ENCODE measurements at places on chromosomes 4 and X.

GRCh38 chr4:188171551-188171950 is 32.3 kb downstream of the TRIML1 start:
- DNase-seq: no peak

DNA sequence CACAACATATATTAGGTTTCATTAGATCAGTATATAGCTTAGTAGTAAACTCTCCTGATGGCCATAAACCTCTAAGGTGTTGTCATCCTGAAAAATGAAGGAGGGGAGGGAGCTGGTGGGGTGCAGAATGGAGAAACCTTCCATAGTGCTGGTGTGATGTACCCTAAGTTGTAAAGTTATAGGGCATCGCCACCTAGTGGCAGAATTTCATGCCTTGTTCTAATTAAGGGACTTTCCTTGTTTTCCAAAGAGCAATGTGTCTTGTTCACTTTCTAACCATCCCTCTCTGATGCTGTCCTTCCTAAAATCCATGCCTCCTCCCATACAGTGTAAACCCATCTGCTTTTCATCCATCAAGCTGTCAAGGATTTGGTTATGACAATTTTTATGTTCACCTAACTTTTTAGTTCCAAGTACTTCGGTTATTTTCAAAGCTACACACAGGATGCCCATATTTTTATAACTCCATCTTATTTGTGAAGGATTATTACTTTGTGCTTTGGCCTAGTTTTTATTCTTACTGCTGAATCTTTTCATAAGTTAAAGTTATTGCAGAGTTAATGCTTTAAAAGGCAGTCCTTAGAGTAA is 4.5 kb downstream of the NBDY start:
- DNase-seq: peak; percentile 72

DNA sequence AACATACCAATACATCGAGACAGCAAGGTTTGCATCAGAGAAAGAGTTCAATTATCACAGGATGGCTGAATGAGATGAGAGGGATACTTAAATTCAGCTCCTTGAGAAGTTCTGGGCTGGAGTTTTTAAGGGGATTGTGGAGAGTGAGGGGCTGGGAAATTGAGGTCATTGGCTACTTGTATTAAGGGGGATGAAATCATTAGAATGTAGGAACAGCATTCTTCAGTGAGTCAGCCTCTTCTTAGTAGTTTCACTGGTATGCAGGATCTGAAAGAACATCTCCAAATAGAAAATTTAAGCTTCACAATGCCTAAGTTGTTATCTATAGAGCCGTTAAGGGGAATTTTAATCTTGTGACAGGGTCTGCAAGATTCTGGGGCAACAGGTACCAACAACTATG is 211.6 kb upstream of the TAPT1 start:
- DNase-seq: no peak

DNA sequence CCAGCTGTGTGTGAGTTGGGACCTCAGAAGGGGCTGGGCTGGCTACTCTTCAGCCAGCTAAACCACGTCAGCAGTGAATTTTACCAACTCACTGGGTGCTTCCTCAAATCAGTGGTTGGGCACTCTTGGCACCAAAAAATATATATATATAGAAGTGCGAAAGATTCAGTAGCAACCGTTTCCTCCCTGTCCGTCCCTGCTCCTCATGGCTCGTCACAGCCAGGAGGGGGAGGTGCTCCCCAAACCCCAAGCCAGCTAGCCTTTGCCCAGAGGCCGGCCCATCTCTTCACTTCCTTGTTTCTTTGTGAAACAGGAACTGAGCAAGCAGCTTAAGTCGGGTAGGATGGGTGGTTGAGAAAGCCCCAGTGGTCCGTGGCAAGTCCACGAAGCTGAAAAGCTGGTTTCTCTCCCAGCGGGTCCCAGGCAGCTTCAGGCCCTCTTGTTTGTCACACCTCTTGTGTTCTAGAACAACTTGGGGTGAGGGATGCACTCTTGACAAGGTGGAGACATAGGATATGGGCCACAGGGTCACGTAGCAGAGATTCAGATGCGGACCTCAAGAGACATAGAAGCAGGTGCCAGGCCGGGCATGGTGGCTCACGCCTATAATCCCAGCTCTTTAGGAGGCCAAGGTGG is 6.8 kb upstream of the SASH3 start:
- no peak for DNase-seq

DNA sequence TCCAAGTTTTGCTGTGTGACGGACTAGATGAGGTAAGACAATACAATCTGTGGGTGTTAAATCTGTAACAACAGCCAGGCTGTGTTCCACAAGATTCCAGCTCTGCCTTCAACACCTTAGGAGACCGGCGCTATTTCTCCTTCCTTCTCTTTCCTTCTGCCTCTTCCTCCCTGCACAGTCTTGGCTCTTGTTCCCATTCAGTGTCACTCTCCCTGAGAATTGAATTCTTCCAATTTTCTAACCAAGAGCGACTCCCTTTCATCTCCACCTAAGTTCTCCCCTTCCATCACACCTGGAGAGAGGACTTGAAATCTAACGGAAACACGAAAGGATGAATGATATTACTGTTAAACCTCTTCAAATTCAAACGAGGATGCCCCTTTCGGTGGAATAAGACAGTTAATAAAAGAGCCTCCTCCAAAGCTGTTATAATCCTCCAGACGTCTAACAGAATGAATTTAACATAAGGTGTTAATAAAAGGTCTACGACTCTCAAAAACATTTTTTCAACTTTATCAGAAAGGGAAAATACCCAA is 2.7 kb downstream of the EPHA5 start:
- DNase-seq: no peak

- no peak for DNase-seq
These were observed 15.5 kb downstream of the ZFYVE28 start for GRCh38 chr4:2402941-2403340.
